A549 treated with ZK216348 at 1 μM for 4 hours (cell line): ENCODE measurements at places on chromosomes 2 and 18. TPM values are rescaled to one million over a fixed set of nuclear protein-coding genes. Genes with fewer than 3 reads are reported as not detected.

STAT4 gene
- total RNA-seq, result 3.3 to 5.7 TPM (median 4.1 TPM) in 5 replicates

SERPINB12 gene
- not detected in 5 replicates for total RNA-seq

GPR39 gene
- 7.4 to 10.3 TPM (median 9.6 TPM) in 5 replicates for total RNA-seq

INHBB gene
- total RNA-seq, result 12.6 to 25.0 TPM (median 20.7 TPM) in 5 replicates

UGT1A5 gene
- total RNA-seq, result not detected in 5 replicates

G6PC2 gene
- not detected in 5 replicates for total RNA-seq

CHRND gene
- not detected in 5 replicates for total RNA-seq

BCL2 gene
- 0.29 to 0.56 TPM (median 0.54 TPM) in 5 replicates for total RNA-seq

LYG1 gene
- 0.97 to 2.5 TPM (median 2.4 TPM) in 5 replicates for total RNA-seq

EVX2 gene
- total RNA-seq, result not detected in 5 replicates

STPG4 gene
- not detected in 5 replicates for total RNA-seq

GYPC gene
- not detected in 5 replicates for total RNA-seq

DNER gene
- total RNA-seq, result 7.1 to 12.4 TPM (median 9.0 TPM) in 5 replicates

TEKT4 gene
- not detected in 5 replicates for total RNA-seq

ERFE gene
- 6.0 to 9.9 TPM (median 9.1 TPM) in 5 replicates for total RNA-seq

NT5C1B gene
- total RNA-seq, result not detected in 5 replicates

MARCHF4 gene
- total RNA-seq, result 30.1 to 45.6 TPM (median 35.6 TPM) in 5 replicates

INO80C gene
- total RNA-seq, result 21.2 to 28.0 TPM (median 24.9 TPM) in 5 replicates

SLC23A3 gene
- total RNA-seq, result 0.28 to 0.80 TPM (median 0.46 TPM) in 5 replicates

TUBB8B gene
- not detected in 5 replicates for total RNA-seq

HRH4 gene
- not detected in 5 replicates for total RNA-seq

SLC19A3 gene
- 2.4 to 3.0 TPM (median 2.9 TPM) in 5 replicates for total RNA-seq

COLEC11 gene
- total RNA-seq, result 0.39 to 1.4 TPM (median 0.47 TPM) in 5 replicates

SLC5A7 gene
- not detected in 5 replicates for total RNA-seq

RBM45 gene
- total RNA-seq, result 11.7 to 14.1 TPM (median 13.0 TPM) in 5 replicates

CERS6 gene
- total RNA-seq, result 9.5 to 18.4 TPM (median 16.2 TPM) in 5 replicates

OXER1 gene
- total RNA-seq, result not detected in 5 replicates

FBXO41 gene
- 3.9 to 6.6 TPM (median 6.2 TPM) in 5 replicates for total RNA-seq

IL1B gene
- total RNA-seq, result 0.22 to 0.33 TPM in 2 of 5 replicates, not detected in the others

PROKR1 gene
- total RNA-seq, result not detected in 5 replicates

CCDC178 gene
- not detected in 5 replicates for total RNA-seq

CFAP65 gene
- total RNA-seq, result 0.11 to 0.23 TPM (median 0.18 TPM) in 5 replicates

CDH19 gene
- 0.51 to 1.5 TPM (median 0.87 TPM) in 5 replicates for total RNA-seq

PROM2 gene
- 0.11 to 0.19 TPM (median 0.15 TPM) in 3 of 5 replicates, not detected in the others for total RNA-seq

FSIP2 gene
- total RNA-seq, result not detected in 5 replicates

GRHL1 gene
- total RNA-seq, result 0.70 to 2.0 TPM (median 0.97 TPM) in 5 replicates

LYPD6B gene
- total RNA-seq, result not detected in 5 replicates

CRYBA2 gene
- not detected in 5 replicates for total RNA-seq

SERPINB2 gene
- total RNA-seq, result 0.13 to 0.27 TPM in 2 of 5 replicates, not detected in the others

PID1 gene
- 3.6 to 4.3 TPM (median 4.1 TPM) in 5 replicates for total RNA-seq

CCDC121 gene
- 2.7 to 4.6 TPM (median 4.0 TPM) in 5 replicates for total RNA-seq

DYNAP gene
- total RNA-seq, result not detected in 5 replicates

DSG1 gene
- not detected in 5 replicates for total RNA-seq

ERBB4 gene
- total RNA-seq, result not detected in 5 replicates

TBR1 gene
- total RNA-seq, result not detected in 5 replicates

BIN1 gene
- total RNA-seq, result 25.6 to 33.2 TPM (median 29.9 TPM) in 5 replicates

CD8B gene
- not detected in 5 replicates for total RNA-seq

LYG2 gene
- not detected in 5 replicates for total RNA-seq

MYCN gene
- total RNA-seq, result not detected in 5 replicates

ASB1 gene
- total RNA-seq, result 34.0 to 61.7 TPM (median 55.2 TPM) in 5 replicates

ZNF385B gene
- total RNA-seq, result not detected in 5 replicates

ANKRD62 gene
- not detected in 5 replicates for total RNA-seq

SLC35G4 gene
- not detected in 5 replicates for total RNA-seq

SPIRE1 gene
- 13.0 to 24.2 TPM (median 17.3 TPM) in 5 replicates for total RNA-seq

CAPN14 gene
- 0.06 to 0.07 TPM in 2 of 5 replicates, not detected in the others for total RNA-seq

CAPN10 gene
- total RNA-seq, result 10.2 to 30.7 TPM (median 22.3 TPM) in 5 replicates
